Urinary bladder (tissue), 4 donors: ENCODE measurements at places on chromosomes 5 and 9. TPM values are rescaled to one million over a fixed set of nuclear protein-coding genes. Genes with fewer than 3 reads are reported as not detected.

Gene OR1J2
- not detected for polyA plus RNA-seq

Gene ZNF483
- 0.94 TPM for polyA plus RNA-seq

Gene ZFP37
- 3.7 TPM for polyA plus RNA-seq

Gene PLPP7
- 11.0 TPM for polyA plus RNA-seq

DNA sequence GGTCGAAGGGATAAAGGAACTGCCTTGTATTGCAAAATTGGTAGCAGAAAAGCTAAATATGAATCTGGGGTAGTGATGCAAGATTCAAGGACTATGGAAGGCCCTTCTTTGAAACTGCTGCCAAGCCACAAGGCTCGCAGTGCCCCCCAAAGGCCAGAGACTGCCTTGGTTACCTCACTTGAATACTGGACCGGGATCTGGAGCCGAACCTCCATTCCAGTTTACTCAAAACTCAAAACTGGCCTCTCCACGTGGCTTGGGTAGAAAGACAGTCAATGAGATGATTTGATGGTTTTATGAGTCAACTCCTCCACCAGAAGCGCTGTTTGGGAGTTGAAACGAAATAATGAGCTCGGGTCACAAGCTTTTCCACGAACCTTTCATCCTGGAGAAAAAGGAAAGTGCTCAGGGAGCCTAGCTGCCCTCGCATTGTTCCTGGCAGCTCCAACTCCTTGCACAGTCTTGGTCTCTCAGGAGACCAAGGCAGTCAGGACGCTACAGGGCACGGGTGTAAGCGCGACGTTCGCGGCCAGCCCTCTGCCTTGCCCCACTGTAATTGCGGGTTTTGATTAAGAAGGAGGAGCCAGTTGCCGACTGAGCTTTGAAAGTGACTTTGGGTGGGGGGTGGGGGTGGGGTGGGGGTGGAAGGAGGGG, 2.8 kb downstream of the ST8SIA4 start:
- no peak for DNase-seq

DNA sequence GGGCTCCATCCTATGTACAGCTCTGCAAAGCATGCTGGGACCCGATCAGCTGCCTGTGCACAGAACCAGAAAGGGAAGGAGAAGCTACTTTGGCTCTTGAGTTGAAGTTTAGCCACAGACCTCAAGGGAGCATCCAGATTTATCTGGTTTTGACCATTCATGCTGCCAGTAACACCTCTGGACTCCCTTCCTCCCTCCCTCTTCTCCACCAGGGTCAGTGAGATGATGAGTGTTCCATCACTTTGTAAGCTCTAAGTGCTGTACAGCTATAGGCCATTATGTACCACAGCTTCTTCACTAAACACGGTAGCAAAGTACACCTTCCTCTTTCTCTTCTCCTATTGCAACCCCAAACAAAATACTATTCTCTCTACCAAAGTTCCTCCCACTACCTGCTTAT, 77.9 kb downstream of the GLIS3 start:
- DNase-seq, result no peak

- no peak for DNase-seq
These were observed 10.1 kb downstream of the TAF1L start for GRCh38 chr9:32625320-32625719.

DNA sequence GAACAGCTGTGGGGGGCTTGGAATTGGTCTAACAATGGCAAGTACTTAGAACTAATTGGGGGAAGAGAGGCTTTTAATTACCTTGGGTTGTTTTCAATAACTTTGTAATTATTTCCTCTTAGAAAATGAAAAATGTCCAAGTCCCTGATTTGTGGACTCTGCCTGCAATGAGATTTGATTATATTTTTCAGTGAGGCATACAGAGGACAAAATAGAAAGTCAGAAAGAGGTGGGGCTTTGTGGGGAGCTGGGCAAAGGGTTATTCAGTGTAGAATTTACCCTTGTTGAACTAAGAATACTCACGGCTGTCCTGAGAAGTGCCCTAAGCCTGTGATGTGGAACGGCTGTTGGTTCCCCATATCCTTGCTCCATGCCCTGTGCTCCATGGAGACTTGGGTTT, 153.0 kb downstream of the ICE1 start:
- DNase-seq, result no peak

- DNase-seq, result no peak
These were observed 400 bp downstream of the KDM4C start for GRCh38 chr9:6758248-6758497.

GRCh38 chr5:129698661-129699060, 49.2 kb upstream of the MINAR2 start:
- no peak for DNase-seq

- no peak for DNase-seq
These were observed 5.8 kb upstream of the PAPPA start for GRCh38 chr9:116147821-116148220.

- no peak for DNase-seq
These were observed 233.0 kb downstream of the CD180 start for GRCh38 chr5:66963559-66963971.

DNA sequence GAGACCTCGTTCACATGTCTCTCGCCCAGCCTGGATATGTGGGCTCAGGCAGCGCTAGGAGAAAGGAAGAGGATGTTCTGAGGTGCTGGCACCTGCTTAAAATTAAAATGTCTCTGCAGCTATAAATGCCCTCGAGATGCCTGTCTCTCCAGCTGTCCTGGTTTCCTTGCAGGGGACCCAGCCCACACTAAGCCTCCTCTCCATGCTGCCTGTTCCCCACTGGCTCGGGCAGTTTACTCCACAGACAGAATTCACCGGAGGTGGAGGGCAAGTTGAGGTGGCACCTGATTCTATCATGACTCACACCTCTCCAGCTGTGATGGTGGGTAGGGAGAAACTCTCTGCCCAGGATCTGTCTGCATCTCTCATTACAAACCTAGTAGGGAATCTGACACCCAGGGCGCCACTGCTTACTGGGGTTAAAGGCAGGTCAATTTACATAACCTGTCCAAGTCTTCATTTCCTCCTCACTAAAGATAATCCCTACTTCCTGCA, 420.9 kb downstream of the SPOCK1 start:
- DNase-seq, result no peak

- no peak for DNase-seq
These were observed 3.5 kb downstream of the GZMK start for GRCh38 chr5:55027595-55027994.

DNA sequence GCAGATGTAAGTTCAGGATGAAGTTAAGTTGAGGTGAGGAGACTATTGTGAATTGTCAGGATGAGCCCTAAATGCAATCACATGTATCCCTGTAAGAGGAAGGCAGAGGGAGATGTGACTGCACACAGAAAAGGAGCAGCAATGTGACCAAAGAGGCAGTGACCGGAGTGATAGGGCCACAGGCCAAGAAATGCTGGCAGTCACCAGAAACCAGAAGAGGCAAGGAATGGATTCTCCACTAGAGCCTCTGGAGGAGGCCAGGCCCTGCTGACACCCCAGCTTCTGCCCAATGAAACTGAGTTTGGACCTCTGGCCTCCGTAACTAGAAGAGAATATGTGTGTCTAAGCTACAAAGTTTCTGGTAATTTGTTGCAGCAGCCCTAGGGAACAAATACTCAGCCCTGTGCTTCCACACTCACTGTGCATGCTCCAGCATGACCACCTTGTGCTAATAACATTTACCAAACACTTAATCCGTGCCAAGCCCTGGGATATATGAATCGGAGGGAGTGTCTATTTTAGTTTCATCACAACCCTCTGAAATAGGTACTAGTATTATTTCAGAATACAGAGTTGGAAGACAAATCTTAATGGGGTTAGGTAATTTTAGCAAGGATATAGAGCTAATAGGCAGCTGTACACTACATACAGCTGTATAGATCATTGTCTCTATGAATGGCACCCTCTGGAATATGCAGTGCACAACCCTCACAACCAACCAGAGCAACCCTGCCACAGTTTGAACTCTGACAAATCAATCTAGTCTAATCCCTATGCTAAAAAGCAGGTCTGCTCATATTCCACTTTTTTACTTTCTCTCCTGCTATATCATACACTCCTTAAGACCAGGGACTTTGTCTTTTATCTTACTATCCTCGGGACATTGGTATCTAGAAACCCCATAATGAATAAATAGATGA, 7.8 kb upstream of the GPX8 start:
- no peak for DNase-seq
